T-helper 17 cell (primary cell): ENCODE measurements at places on chromosomes 13 and 19.

DNA sequence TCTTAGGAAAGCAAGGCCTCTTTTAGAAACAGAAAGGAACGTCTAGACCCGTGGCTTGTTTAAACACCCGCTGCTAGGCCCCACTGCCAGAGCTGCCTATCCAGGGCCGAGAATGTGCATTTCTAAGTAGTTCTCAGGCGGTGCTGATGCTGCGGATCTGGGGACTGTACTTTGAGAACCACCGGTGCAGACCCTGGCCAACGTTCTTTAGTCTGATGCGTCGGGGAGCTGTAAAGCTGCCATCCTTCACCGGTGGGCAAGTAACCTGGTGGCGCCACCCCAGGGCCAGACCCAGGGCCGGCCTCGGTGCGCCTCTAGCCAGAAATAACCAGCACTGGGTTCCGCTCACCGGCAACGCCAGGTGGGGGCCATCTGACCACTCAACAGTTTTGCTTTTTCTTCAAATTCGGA, 47.1 kb downstream of the TGDS start:
- no peak for DNase-seq

- DNase-seq: no peak
Observed at GRCh38 chr13:112767506-112768471, 78.0 kb downstream of the ATP11A start.

DNA sequence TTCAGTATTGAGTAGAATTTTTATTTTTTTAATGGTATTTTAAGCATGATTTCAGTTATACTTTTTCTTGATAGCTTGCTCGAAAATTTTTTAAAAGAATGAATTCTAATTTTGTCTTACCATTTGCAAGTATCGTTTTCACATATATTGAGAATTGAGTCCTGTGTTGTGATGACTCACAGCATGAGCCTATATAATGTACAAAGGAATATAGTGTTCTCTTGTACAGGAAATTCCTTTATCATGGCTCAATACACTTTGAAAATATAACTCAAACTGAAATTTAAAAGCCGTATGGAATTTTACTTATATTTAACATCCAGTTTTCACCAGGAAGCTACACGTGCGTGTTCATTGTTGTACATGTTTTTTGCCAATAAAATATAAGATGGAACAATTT, 161.1 kb upstream of the TMTC4 start:
- no peak for DNase-seq

DNA sequence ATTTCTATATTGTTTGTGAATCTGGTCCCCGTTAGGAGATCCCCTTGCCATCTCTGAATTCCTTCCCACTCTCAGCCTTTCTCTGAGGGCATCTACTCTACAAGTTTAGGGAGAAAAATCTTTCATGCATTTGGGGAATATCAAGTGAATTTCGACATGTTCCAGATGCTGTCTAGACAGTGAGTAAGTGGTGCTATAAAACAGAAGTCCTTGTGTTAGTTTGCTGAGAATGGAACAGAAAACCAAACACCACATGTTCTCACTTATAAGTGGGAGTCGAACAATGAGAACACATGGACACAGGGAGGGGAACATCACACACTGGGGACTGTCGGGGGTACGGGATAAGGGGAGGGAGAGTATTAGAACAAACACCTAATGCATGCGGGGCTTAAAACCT, 5.1 kb downstream of the OR7A10 start:
- no peak for DNase-seq
